NCI-H2171 (cell line): ENCODE measurements at places on chromosomes 1 and 21.
A peak's percentile ranks its signal among the peaks of the same experiment; 100 is the strongest.

GRCh38 chr1:111958075-111958474, 31.4 kb downstream of the KCND3 start:
- no peak for DNase-seq

GRCh38 chr1:81296601-81297000, 504.1 kb upstream of the ADGRL2 start:
- no peak for DNase-seq

DNA sequence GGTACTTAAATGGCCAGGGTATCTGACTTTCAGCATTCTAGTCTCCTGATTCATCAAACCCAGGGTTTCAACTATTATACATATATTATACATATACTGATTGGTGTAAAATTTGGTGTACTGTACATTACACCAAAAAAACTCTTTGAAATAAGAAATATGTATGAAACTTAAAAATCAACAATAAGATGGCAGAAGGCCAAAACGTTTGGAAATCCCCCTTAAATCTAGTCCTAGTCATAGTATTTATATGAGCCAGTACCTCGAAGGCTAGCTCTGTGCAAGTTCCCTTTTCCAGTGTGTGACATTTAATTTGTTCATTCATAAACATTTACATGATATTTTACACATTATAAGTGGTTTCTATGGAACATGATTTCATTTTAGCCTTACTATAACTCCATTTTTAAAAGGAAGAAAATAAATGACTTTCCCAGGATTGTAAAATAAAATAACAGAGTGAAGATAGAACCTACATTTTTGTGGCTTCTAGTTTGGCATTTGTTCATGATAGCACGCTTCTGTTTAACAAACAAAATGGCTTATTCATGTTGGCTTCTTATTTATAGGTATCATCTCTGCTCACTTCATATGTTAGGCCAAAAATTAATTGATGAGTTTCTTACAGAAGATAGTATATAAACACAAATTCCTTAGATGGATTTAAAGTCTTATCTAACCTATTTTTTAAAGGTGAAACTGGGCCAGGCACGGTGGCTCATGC, 18.8 kb upstream of the ZNF281 start:
- no peak for DNase-seq

DNA sequence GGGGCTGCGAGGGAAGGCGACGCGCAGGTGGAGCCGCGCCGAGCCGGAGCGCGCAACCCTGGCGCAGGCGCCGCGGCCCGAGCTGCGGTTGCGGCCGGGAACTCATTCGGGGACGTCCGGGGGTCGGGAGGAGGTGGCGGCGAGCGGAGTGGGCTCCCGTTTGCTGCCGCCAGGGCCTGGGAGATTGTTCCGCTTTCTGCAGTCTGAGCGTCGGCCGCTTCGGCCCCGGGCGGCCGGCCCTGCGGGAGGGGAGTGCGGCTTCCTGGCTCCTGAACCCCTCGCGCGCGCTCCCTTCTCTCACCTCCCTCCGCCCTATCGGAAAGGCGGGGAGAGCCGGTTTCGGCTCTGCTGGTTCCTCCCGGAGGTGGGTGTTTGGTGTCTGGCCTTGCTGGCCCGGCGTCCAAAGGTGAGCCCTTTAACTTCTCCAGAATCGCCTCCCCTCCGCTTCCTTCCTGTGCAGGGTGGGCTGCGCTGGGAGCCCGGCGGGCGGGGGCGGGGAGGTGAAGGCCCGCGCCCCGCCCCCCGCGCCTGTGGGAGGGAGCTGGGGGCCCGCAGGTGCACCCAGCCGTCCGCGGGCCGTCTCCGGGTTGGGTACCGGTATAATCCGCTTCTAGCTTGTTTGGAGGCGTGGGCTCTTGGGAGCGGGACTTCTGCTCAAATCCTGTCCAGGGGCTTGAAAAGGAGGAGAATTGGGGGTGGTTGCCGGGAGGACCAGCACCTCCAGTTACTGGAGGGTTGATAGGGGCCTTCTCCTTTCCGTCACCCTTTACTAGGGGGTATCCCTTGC, 683 bp downstream of the LRRC8D start:
- peak; percentile 42 for DNase-seq

GRCh38 chr1:27179979-27180378, 25.1 kb upstream of the SLC9A1 start:
- no peak for DNase-seq

GRCh38 chr1:10623686-10624145, 149.0 kb downstream of the PEX14 start:
- no peak for DNase-seq

- no peak for DNase-seq
Measured at GRCh38 chr21:14080764-14081096, 130.0 kb downstream of the LIPI start.

DNA sequence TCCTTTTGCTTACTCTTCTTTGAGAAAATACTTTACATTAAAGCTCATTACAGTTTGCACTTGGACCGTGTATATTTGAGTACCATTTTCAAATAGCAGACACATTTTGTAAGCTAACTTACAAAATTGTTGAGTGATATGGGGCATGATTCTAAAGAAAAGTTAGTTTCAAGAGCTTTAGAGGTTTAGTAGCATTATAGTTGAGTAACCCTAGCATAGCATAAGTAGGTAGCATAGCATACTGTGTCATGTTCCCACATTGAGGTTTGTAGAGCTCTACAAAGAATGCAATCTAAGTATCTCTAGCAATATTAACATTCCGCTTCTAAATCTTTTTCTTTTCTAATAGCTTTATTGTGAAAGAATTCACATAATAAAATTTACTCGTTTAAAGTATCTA, 92.0 kb downstream of the ITSN1 start:
- DNase-seq = no peak

DNA sequence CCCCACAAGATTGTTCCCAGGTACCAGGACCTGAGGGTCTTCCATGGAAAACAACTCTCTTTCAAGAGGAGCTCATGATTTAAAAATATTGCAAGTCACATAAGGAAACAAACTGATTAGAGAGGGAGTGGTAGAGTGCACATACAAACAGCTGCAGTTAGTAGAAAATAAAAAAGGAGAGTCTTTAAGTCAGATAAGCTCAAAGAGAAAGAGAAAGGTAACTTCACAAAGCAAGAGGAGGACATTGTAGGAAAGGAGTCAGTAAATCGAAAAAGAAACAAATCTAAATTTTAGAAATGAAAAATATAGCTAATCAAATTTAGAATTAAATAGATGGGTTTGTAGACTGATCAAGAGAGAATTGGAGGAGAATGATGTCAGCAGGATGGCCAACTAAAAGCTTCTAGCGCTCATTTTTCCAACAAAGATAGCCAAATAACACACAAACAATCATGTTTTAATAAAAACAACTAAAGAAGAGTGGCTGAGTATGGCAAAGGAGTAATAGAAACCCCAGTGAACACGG, 86.1 kb upstream of the CD53 start:
- no peak for DNase-seq

DNA sequence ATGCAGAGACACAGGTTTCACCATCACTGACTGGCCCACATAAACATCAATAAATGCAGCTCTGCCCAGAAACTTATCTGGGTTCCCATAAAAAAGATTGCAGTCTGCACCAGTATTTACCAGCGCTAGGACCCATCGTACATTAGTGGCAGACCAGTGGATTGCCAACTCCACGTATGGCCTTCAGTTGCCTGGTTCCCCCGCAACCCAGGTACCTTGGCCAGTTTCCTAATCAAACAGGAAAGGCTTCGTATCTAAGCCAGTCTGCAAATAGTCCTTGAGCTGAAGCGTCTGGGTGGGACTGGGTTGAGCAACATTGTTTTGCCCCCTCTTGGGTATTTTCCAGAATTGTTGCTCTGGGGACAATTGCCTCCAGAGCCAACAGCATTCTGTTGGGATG, 1639.3 kb downstream of the MRPL39 start:
- no peak for DNase-seq

- DNase-seq = no peak
Measured at GRCh38 chr21:25518491-25518911, 88.8 kb downstream of the MRPL39 start.

DNA sequence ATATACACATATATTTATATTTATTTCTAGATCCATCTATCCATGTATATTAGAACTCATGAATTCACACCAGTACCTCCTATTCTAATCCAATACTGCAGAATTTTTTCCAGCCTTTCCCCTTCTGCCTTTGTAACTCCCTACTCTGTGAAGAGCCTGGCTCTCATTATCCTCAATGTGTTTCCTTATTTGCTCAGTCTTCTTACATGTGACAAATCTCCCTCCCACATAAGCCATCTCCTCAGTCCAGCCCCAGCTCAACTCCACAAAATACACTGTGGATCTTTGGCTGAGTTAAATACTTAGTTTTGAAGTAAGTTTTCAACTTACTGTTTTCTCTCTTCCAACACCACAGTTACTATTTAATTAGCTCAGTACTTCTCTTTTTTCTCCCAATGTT, 45.7 kb downstream of the ATP5PO start:
- DNase-seq = no peak
